ENCODE measurements at places on chromosomes 3 and 15.

- DNase-seq, result no peak
Measured at GRCh38 chr15:83971992-83972391, 263.6 kb upstream of the GOLGA6L4 start.

DNA sequence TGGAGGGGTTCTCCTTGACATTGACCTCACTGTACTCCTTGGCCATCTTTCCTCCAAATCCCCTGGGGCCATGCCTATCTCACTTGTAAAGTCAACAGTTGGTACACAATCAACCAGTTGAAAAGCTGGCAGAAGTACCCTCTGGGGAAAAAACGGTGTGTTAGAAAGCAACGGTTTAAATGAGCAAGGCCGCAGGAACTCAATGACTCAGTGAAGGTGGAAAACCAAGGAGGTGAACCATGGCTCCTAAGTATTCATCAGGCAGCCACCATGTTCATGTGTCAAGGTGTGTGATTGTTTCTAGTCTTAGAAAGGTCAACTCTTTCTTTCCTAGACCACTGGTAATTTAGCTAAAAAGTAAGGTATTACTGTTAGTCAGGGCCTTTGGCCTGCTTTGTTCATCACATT is 130.9 kb upstream of the SATB1 start:
- no peak for DNase-seq

DNA sequence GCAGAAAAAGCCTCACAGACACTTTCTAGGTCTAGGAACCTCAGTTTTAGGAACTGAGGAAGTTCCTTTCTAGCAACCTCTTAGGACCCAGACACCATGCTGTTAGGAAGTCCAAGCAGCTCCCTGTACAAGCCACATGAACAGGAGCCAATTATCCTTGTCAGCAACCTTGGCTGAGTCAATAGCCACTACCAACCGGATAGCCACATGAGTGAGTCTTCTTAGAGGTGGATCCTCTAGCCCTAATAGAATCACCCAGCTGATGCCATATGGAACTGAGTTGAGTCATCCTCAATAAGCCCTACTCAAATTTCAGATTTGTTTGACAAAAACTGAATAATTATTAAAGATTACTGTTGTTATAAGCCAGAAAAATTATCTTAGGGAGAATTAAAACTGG is 256.2 kb downstream of the NLGN1 start:
- DNase-seq, result no peak

DNA sequence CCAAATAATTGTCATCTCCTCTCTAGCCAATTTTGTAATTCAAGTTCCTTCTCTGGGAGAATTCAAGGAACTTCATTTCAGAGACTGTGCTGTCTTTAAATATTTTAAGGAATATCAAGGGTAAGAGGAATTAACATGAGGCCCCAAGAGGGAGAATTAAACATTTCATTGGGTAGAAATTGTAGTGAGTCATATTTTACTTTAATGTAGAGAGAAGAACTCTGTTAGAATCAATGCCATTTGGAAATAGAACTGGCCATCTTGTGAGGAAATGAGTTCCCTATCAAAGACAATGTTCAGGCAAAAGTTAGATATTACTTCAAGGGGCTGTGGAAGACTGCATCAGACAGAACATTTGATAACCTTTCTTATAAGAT is 43.5 kb upstream of the TP63 start:
- DNase-seq, result no peak

- DNase-seq, result no peak
Measured at GRCh38 chr15:31974855-31975829, 55.2 kb upstream of the CHRNA7 start.

- no peak for DNase-seq
Measured at GRCh38 chr3:27049792-27050191, 319.4 kb downstream of the NEK10 start.

- no peak for DNase-seq
Measured at GRCh38 chr3:65398953-65399352, 639.8 kb downstream of the MAGI1 start.

GRCh38 chr3:64741341-64741740 is 53.5 kb upstream of the ADAMTS9 start:
- DNase-seq, result no peak

- no peak for DNase-seq
Measured at GRCh38 chr3:120420928-120421551, 29.8 kb downstream of the FSTL1 start.

All from CD14-positive monocyte (primary cell).